NCI-H1436 (cell line): ENCODE measurements at places on chromosomes 2 and 18.

- no peak for DNase-seq
These were observed 3.2 kb downstream of the GATA6 start for GRCh38 chr18:22172594-22173049.

- DNase-seq = no peak
These were observed 4.6 kb upstream of the ADRA2B start for GRCh38 chr2:96120991-96121390.

- DNase-seq = no peak
These were observed 430.5 kb downstream of the SLC4A3 start for GRCh38 chr2:220057916-220058315.

- no peak for DNase-seq
These were observed 104.9 kb downstream of the ASAP2 start for GRCh38 chr2:9311488-9311887.

DNA sequence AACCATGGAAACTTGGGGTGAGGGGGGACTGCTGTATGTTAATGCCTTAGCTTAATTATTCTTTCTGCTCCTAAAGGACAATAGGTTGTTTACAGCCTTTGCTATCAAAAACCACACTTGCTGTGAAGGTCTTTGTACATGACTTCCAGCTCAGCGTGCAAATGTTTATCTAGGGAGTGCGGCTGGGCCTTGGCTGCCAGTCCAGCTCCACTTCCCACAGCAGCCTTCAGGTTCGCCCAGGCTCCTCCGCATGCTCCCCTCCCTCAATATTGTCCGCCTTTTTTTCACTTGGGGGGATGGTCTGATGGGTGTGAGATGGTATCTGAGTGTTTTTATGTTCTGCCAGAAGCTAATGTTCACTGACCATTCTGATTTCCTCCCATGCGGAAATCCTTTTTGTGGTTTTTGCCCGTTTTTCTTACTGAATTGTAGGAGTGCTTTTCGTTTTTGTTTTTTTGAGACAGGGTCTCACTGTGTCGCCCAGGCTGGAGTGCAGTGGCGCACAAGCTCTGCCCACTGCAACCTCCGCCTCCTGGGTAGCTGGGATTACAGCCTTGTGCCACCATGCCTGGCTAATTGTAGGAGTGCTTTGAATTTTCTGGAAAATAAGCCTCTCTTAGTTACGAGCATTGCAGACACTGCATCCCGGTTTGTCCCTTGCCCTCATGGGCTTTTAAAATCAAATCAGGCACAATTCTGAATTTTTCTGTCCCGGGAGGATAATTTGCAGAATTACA lies 28.8 kb downstream of the SH3BP4 start:
- DNase-seq = no peak

- DNase-seq = no peak
These were observed 31.2 kb downstream of the ARHGAP25 start for GRCh38 chr2:68765739-68766375.

DNA sequence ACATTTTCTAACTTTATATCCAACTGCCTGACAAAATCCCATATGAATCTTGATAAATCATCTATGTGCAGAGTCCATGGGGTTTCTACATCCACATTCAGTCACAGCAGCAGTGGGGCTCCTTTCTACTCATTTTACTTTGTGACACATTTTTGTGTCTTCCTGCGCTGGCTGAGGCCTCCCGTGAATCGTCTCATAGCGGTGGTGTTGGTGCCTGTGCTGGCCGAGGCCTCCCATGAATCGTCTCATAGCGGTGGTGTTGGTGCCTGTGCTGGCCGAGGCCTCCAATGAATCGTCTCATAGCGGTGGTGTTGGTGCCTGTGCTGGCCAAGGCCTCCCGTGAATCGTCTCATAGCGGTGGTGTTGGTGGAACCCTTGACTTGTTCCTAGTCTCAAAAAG lies 17.0 kb downstream of the SNED1 start:
- DNase-seq = no peak

GRCh38 chr2:142944264-142944663 lies 66.8 kb downstream of the KYNU start:
- DNase-seq = no peak

DNA sequence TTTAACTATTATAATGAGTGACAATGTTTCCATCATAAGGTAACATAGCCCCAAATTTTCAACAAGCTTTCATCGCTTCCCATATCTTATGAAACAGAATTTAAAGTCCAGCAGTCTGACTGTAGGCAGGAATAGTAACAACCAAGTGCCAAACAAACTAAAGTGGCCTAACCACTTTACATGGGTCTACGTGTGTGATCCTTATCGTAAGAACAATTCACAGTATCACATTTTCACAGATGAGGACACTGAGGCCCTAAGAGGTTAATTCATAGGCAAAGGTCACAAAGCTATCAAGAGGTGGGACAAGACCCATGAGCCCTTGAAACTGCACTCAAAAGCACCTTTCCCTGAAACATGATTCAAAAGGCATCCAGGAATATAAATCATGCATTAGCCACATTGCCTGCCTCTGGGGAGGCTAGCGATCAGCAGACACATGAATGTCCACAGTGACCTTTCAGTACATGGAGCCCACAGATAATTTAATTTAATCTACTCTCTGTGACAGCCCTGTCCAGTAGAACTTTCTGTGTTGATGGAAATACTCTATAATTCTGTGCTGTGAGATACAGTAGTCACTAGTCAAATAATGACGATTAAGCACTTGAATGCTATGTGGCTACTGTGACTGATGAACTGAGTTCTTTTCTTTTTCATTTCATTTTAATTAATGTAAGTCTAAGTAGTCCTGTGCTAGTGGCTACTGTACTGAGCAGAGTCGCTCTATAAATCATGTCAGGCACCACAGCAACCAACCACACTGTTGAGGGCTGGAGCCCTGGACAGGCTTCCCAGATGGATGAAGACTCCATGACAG lies 30.3 kb downstream of the KIDINS220 start:
- DNase-seq = no peak

GRCh38 chr2:240701736-240702639 lies 10.3 kb downstream of the AQP12A start:
- no peak for DNase-seq

DNA sequence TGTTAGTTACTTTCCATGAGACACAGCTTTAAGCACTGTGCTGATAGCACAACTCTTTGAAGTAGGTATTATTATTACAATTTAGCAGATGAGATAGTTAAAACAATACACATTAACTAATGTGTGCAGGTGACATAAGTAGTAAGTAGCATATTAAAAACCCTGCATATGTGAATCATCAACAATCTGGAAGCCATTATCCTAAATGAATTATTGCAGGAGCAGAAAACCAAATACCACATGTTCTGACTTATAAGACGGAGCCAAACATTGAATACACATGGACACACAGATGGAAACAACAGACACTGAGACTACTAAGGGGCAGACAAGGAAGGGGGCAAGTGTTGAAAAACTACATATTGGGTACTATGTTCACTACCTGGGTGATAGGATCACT lies 300.3 kb upstream of the GULP1 start:
- DNase-seq = no peak

GRCh38 chr2:160794926-160795325 lies 301.3 kb upstream of the RBMS1 start:
- no peak for DNase-seq
